Left ventricle myocardium superior (tissue), 1 donor: ENCODE measurements at places on chromosomes 6 and 20.

DNA sequence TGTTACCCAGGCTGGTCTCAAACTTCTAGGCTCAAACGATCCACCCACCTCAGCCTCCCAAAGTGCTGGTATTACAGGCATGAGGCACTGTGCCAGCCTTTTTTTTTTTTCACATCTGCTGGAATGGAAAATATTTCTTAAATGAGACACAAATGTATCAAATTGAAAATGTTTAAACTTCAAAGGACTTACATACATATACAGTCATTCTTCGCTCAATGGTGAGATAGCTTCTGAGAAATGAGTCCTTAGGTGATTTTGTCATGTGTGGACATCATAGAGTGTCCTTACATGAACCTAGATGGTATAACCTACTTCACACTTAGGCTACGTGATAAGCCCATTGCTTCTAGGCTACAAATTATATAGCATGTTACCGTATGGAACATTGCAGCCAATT, 43.1 kb downstream of the MICA start:
- DNase-seq: no peak

- DNase-seq: no peak
These were observed 1.4 kb upstream of the BANF2 start for GRCh38 chr20:17698384-17698783.

- DNase-seq: no peak
These were observed 27.7 kb downstream of the FAM50B start for GRCh38 chr6:3876866-3877265.

GRCh38 chr6:106692112-106692818, 62.9 kb downstream of the QRSL1 start:
- no peak for DNase-seq

DNA sequence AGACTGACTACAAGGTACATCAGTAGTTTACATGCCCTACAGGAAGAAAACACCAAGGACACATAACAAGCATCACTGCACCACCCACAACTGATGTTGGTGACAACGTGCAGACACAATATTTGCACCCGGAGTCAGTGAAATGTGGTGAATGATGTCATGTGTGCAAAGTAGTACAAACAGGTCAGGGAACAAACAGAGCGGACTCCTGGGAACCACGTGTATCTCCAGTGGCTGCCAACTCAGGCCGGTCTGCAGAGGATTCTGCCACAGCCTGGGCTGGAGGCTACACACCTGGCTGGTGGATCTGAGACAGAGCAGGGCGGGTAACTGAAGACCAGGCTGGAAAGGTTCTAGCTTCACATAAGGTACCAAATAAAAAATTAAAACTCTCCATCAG, 28.2 kb upstream of the RPS6KA2 start:
- DNase-seq: no peak

DNA sequence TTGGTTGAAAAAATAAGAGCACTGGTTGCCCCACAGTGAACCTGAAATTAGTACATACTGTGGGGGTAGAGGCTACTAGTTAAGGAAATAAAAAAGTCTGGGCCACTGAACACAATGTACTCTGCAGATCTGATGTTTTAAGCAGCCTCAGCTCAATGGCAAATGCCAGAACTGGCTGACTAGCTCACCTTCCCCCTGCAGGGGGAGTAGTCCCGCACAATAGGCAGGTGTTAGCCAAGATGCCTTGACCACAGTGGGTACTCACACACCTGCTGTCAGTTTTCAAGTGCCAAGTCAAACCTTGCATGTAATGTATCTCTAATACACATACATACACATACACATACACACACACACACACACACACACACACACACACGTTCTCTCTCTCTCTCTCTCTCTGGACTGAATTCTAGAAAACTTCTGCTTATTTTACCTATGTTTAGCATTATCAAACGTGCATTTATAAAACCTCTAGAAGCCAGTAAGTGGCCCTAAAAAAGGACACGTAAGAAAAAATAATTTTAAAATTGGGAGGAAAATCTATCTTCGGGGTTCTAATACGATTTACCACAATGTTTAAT, 36.1 kb downstream of the GMDS start:
- no peak for DNase-seq

GRCh38 chr20:52481443-52481842, 289.9 kb upstream of the ZFP64 start:
- DNase-seq: no peak

GRCh38 chr6:141267420-141267819, 865.3 kb upstream of the GJE1 start:
- no peak for DNase-seq

DNA sequence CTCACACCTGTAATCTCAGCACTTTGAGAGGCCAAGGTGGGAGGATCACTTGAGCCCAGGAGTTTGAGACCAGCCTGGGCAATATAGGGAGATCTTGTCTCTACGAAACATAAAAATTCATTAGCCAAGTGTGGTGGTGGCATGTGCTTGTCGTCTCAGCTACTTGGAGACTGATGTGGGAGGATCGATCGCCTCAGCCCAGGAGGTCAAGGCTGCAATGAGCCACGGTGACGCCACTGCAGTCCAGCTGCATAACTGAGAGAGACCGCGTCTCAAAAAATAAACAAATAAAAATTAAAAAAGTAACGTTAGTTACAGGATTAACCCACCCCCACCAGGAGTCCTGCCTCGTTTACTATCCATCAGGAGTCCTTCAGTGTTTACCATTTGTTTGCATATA, 345.1 kb downstream of the BTBD3 start:
- no peak for DNase-seq

- no peak for DNase-seq
These were observed 102.3 kb upstream of the TBX18 start for GRCh38 chr6:84866715-84867114.

- no peak for DNase-seq
These were observed 43.9 kb downstream of the FILIP1 start for GRCh38 chr6:75449630-75450206.

DNA sequence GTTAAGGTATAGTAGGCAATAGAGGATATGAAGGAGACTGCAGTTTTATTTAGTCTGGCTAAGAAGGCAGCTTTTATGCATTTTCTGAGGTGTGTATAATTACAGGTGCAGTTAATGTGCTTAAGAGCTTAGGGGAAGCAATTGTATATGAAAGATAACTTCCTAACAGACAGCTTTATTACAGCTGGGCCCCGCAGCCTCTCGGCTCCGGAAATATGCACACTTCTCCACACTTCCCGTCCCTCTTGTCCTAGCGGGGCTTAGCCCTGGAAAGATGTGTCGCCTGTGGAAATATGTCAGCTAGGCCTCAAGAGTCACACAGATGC, 178.4 kb upstream of the ARID1B start:
- no peak for DNase-seq

- DNase-seq: no peak
These were observed 69.8 kb upstream of the CCN6 start for GRCh38 chr6:111984081-111984480.

- DNase-seq: no peak
These were observed 445.8 kb upstream of the CITED2 start for GRCh38 chr6:139820210-139820609.

GRCh38 chr6:53794137-53794719, 577 bp upstream of the LRRC1 start:
- DNase-seq: peak; percentile 76

DNA sequence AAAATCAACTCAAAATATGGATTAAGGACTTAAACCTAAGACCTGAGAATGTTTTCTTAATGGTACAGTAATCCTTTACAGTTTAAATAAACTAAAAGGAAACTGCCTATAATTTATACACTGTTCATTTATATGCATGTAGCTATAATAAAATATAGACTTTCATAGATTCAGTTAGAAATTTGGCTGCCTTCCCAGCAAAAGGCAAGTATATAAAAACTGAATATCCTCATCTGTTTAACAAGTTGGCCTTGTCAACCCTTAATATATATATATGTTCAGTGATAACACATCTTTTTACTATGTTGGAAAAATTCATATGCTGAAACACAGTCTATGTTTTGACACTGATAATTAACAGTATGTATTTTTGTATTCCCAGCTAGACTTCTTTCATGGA, 123.1 kb downstream of the GRIK2 start:
- DNase-seq: no peak

GRCh38 chr6:27687154-27688013, 214.5 kb upstream of the ZNF184 start:
- peak; percentile 64 for DNase-seq

- DNase-seq: peak; percentile 68
These were observed 9.4 kb upstream of the SLC4A11 start for GRCh38 chr20:3248167-3248992.

GRCh38 chr6:159104931-159105330, 60.1 kb upstream of the TAGAP start:
- no peak for DNase-seq

GRCh38 chr6:107991061-107991460, 33.1 kb upstream of the SEC63 start:
- DNase-seq: no peak
